HFFc6 (cell line): ENCODE measurements at places on chromosomes 12 and 14. TPM values are rescaled to one million over a fixed set of nuclear protein-coding genes. Genes with fewer than 3 reads are reported as not detected.

GRCh38 chr14:101950100-101950499 lies 14.3 kb upstream of the DYNC1H1 start:
- no peak for DNase-seq

DNA sequence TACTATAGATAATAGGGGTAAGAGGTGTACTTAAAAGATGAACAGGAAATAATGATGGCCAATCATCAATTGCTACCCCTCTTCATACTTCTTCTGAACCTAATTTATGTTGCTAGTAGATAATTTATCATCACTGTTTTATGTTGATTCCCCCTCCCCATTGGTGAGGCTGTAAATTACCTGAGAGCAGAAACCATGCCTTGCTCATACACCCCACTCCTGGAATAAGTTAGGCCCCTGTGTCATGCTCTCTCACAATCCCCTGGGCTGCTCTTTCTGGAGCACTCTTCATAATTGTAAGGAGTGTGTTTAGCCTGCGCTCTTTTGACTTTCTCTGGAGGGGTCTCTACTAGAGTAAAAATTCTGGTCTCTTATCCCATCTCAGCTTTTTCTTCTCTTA lies 180.7 kb downstream of the PAH start:
- DNase-seq: no peak

- no peak for DNase-seq
Measured at GRCh38 chr12:107372229-107372658, 278.9 kb upstream of the CRY1 start.

DNA sequence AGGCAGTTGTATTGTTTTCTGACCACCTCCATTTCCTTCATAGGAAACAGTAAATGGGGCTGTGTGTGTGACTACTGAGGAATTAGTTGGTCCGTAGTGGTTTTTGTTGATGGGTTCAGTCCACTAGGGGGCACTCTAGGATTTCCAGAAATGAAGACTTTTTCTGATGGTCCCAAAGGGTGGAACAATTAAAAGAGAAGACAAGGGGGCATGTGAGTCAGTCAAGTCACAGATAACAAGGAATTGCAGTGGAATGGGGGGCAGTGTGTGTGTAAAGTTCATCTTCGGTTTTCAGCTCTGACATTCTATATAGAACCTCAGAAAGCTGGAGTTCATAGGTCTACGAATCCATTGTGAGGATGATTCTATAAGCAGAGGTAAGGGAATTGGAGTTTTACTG lies 186.6 kb upstream of the OR4E1 start:
- no peak for DNase-seq

DNA sequence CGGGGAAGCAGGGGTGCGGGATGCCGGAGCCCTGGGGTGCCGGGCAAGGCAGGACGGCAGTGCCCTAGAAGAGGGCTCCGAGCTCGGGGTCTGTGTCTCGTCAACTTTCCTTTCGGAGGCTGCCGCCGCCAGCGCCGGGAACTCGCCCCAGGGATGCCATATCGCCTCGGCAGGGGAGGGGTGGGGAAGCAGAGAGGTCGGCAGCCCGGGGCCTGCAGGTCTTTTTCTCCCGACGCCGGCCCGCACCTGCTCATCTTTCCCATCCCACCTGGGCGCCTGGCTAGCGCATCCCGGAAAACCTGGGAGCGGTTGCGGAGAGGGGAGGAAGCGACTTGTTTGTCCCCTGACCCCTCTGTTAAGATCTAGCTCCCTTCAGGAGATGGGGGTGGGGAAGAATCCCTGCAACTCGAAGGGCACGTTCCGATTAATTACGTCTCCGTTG lies 547 bp downstream of the CNTN1 start:
- no peak for DNase-seq

The KRT80 gene
- 2.6 to 3.4 TPM (median 3.3 TPM) in 3 replicates for total RNA-seq

The OAS2 gene
- total RNA-seq: 0.26 to 0.48 TPM (median 0.46 TPM) in 3 replicates
